G401 (cell line): ENCODE measurements at places on chromosomes 7 and 10.
A peak's percentile ranks its signal among the peaks of the same experiment; 100 is the strongest.

DNA sequence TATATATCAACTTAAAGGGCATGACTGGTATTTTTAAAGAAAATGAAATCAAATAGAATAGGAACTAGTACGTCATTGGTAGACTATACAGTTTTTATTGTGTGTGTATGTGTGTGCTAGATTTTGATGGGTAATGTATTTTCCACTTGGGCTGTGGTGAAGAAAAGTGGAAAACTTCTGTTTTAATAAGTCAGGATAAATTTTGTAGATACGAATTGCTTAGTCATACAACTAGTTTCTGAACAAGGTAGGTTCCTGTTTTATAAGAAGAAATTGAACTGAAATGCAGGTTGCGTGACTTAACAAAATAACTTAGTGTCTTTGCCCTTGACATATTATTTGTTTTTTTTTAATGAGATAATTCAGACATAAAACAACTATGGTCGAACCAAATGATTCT, 24.3 kb downstream of the UBN2 start:
- DNase-seq: no peak

- DNase-seq: no peak
Observed at GRCh38 chr7:89401690-89402089, 606.2 kb upstream of the TEX47 start.

DNA sequence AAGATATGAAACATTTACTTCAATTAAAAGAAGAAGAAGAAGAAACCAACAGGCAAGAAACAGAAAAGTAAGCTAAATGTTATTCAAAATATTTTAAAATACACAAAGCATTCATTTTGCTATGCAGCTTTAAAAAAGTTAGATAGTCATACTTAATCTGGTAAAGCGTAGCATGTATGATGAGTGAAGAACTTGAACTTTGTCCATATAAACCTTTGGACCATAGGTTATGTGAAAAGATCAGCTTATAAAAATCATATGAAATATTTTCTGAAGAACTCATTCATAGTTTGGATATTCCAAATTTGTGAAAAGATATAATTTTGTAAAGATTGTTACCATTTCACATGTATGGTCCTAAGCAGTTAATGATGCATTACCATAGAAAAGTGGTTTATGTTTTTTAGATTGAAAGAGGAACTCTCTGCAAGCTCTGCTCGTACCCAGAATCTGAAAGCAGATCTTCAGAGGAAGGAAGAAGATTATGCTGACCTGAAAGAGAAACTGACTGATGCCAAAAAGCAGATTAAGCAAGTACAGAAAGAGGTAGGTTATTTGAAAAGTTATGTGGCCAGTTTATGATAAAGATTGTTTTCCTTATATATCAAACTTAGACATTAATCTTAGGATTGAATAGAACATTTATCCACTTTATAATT, 37.3 kb downstream of the KIF20B start:
- DNase-seq: no peak

- DNase-seq: no peak
Observed at GRCh38 chr7:42605406-42606192, 306.3 kb downstream of the C7orf25 start.

DNA sequence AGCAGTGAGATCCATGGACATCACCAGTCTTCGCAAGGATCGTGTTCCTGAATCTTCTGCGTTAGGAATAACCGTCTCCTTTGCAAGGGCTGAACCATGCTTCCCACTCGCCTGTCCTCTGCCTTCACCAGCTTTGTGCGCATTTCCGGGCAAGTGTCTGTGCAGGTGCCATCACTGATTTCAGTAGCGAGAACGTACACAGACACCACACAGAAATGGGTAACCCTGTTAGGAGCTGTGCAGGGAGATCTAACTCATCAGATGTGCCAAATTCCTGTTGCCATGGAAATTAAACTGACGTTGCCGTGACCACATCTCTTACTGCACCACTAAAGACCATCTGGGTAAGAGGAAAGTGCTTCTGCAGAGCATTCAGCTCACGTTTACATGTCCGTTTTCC, 146.3 kb downstream of the DIP2C start:
- peak; percentile 82 for DNase-seq

DNA sequence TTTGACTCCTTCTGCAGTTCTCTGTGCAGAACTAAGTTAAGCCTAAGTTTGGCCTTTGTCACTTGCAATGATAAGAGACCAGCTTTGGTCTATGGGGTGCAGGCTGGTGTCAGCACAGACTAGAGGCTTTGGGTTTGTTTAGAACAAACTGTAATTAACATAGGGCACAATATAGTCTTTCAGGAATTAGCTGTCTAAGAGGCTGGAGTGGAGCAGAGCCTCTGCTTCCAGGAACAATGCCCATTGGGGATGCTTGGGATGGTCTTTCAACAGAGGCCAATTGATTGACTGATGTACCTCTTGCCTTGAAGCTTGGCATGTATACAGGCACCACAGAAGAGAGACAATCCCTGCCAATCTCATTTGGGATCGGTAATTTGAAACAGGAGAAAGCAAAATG, 4.7 kb downstream of the SUFU start:
- no peak for DNase-seq

DNA sequence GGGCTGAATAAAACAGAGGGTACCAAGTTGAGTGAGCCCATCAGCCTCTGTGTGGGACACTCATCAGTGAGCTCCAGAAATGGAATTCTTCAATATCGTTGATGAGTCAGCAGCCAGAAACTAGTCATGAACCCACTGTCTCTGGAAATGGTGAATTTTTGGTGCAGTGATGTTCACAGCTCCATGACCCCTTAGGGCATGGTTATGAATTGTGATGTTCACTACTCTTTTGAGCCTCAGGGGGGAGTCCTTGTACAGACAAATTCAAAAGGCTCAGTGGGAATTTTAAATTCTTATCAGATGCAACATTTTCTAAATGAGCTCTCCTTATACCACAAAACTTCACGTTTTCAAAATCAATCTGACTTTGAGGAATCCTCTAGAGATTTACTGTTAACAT, 335.7 kb downstream of the PHTF2 start:
- DNase-seq: no peak

GRCh38 chr10:48215486-48216203, 58.9 kb downstream of the FRMPD2 start:
- DNase-seq: peak; percentile 7

DNA sequence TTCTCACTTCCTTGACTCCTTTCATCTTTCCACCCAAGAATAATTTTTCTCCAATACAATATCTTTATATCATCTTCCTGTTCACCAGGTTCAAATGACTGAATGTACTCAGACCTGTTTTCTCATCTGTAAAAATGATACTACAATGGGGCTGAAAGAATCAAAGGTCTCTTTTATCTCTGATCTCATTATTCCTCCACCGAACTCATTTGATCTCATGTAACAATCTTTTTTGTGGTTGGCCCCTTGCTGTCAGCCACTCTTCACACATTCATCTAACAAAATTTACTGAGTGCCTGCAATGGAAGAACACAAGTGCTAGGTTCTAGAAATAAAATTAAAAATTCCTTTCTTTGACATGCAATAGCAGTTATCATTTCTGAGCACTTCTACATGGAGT, 65.0 kb downstream of the GRM8 start:
- no peak for DNase-seq
